ENCODE measurements at places on chromosomes 7 and 10.
A peak's percentile ranks its signal among the peaks of the same experiment; 100 is the strongest.

- DNase-seq = no peak
These were observed 17.9 kb upstream of the ITGA8 start for GRCh38 chr10:15737656-15738055.

GRCh38 chr10:96600337-96600736, 13.5 kb upstream of the TM9SF3 start:
- DNase-seq = no peak

DNA sequence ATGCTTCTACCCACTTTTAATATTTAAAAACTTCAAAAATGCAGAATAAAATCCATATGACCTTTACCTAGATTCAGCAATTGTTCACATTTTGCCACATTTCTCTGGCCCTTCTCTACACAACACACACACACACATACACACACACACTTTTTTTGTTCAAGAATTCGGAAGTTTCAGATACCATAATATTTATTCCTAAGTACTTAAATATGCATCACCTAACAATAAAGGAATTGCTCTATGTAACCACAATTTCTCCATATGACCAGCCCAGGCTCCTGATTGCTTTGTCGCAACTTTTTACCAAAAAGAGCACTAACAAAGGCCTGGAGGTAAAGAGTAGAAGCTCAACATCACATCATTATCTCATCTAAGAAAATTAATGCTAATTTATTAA, 106.6 kb downstream of the FAS start:
- DNase-seq = no peak

- DNase-seq = no peak
These were observed 38.0 kb downstream of the PRKAG2 start for GRCh38 chr7:151838861-151839381.

DNA sequence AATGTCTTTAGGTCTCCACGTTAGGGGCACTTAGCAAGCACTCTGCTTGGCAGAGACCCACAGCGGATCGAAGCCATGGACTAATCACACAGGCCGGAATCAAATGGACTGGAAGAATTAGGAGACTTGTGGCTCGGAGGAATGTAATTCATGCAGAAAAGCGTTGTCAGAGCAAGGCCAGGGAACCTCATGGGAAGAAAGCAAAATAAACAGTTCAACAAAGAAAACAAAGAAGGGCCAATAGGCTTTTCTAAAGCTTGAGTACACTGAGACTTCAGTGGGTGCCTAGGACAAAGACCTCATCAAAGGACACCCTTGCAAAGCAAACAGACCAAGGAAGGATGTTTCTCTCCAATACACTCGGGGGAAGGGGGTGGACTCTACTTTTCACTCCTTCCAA, 171.1 kb downstream of the GLI3 start:
- peak; percentile 63 for DNase-seq

DNA sequence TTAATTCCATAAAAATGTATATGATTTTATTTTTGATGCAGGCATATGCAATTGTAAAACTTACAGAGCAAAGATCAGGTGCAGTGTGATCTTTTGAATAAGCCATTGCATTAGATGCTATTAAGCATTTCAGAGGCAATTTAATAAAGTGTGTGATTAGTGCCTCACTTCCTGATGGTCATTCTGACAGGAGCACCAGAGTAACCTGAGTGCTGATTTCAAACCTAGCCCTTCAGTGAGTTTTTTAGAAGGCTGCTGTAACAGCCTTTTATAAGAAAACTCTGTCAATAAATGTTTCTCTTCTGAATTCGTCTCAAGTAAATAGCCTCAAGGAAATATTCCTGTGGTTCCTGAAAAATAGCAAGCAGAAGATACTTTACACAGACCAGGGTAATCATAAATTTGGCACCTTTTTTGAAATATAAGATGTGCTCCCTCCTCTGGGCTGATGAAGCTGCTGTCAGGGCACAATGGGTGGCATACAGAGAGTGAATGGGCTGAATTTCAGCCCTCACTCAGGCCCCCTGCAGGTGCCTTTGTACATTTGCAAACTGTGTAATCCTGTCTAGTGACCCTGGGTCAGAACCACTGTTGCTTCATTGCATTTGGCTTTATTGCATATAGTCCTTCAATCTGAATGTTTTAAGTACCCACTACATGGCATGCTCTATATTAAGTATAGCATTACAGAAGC, 193.7 kb upstream of the CSTF2T start:
- DNase-seq = peak; percentile 23

- DNase-seq = no peak
These were observed 365.6 kb upstream of the AUTS2 start for GRCh38 chr7:69232445-69233376.

DNA sequence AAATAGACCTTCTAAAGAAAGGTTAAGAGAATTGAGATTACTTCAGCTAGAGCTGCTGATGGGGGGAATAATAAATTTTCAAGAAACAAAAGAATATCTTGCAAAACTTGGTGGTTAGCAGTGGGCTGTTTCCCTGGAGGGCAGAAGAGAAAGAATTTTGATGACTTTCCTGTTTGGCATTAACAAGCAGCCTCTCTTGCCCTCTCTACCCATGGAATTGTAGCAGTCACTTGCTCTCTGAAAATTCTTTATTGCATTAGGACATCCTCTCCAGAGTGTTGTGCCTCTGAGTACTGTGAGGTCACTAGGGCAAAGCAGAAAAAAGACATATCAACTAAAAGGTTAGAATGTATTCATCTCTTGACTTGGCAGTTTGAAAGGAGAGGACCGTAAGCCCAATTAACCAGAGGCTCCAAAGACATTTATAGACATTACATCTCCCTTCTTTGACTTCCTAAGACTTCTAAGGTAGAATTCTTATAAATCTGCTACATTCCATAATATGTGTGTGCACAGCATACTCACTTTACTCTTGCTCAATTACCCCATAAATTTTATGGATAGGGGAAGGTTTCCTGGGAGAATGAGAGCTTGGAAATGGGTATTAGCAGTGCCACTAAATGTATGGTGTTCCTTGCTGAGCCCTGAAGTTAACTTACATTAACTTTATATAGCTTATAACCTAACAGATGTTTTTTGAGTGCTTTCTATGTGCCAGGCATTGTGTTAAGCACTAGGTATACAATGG, 215.3 kb downstream of the KIF20B start:
- peak; percentile 5 for DNase-seq

DNA sequence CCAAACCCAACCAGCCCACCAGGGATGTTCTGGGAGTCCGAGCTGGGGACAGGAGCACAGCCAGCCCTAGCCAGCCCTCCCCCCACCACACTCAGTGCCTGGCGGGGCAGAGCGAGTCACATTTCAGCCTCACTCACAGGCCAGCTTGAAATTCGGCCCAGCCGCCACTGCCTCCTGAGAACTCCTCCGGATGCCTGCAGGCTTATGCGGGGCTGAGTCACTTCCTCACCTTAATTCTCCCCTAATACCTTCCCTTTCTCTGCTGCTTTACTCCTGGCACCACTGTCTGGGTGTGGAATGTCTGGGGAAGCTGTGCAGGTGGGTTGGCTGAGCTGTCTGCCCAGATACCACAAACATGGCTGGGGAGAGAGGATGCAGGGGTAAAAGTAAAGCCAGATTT, 22.6 kb upstream of the DLG5 start:
- peak; percentile 86 for DNase-seq

- peak; percentile 77 for DNase-seq
These were observed at the start of gene NUP205 for GRCh38 chr7:135557455-135558336. Gene NUP205, plus strand, starts transcription at chr7:135557917. Its CDS starts 28 bp downstream, at chr7:135557945.

DNA sequence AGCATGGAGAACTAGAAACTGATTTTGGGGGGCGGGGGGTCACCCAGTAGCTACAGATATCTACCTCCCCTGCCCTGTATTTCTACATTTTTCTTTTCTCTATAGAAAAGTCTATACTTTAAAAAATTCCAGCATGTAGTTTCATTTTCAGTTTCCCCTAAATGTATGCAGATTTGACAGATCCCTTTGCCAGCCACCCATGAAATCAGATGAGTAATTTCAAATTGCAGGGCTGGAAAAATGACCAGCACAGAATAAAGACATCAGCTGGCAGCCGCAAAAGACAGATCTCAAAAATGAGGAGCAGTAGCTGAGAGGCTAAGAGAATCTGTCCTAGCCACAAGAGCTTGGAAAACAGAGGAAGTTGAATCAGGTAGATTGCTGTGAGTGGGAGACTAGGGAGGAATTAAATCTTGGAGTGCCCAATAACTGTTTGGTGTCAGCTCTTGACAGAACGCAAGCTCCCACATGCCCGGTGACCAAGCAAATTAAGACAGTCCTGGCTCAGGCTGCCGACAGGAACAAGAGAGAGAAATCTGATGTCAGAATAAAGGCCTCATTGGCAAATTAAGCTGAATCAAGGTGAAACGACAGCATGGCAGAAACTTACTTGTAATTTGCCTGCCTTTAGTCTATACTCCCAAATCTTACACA, 24.5 kb downstream of the ADRB1 start:
- peak; percentile 36 for DNase-seq

GRCh38 chr10:107924458-107924857, 760.0 kb upstream of the SORCS1 start:
- DNase-seq = no peak

GRCh38 chr7:68917041-68917651, 681.1 kb upstream of the AUTS2 start:
- no peak for DNase-seq

GRCh38 chr10:102009801-102010425, 46.1 kb downstream of the ARMH3 start:
- peak; percentile 73 for DNase-seq

DNA sequence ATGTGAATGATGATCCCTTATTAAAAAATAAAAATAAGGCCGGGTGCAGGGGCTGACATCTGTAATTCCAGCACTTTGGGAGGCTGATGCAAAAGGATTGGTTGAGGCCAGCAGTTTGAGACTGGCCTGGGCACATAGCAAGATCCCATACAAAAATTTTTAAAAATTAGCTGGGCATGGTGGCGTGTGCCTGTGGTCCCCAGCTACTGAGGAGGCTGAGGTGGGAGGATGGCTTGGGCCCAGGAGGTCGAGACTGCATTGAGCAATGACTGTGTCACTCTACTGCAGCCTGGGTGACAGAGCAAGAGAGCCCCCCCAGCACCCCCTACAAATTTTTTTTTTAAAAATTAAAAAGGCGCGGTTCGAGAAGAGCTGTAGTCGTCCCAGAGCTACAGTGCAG, 1.2 kb upstream of the BRI3 start:
- no peak for DNase-seq

DNA sequence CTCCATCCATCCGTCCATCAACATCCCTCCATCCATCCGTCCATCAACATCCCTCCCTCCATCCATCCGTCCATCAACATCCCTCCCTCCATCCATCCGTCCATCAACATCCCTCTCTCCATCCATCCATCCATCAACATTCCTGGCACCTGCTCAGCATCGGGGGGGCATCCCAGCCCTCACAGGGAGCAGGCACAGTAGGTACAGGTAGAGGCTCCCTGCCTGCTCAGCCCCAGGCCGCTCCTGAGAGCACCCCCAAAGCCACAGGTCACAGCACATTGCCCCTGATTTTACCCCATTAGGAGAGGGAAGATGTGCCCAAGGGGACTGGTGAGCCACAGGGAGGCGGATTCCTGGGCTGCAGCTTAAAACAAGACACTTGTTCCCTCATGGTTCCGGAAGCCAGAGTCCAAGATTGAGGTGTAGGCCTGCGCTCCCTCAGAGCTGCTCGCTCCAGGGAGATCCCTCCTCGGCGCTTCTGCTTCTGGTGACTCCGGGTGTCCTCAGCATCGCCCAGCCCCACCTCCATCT, 21.1 kb upstream of the CFAP46 start:
- no peak for DNase-seq

DNA sequence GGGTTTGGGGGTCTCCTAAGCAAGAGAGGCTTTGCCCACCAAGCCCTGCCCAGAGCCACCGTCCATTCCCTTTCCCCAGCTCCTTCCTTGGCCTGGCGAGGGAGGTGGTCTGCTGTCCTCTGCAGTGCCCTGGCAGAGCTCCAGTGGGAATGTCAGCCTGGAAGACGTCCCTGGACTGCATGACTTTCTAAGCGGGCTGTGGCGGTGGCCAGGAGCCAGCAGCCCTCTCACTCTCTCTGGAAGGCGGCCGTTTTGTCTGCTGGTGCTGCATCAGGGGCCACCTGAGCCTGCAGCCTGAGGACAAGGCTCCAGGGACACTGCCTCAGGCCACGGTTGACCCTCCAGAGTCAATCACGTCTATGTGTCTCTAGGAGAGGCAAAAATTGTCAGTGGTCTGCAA, 271.0 kb downstream of the SKAP2 start:
- peak; percentile 27 for DNase-seq

DNA sequence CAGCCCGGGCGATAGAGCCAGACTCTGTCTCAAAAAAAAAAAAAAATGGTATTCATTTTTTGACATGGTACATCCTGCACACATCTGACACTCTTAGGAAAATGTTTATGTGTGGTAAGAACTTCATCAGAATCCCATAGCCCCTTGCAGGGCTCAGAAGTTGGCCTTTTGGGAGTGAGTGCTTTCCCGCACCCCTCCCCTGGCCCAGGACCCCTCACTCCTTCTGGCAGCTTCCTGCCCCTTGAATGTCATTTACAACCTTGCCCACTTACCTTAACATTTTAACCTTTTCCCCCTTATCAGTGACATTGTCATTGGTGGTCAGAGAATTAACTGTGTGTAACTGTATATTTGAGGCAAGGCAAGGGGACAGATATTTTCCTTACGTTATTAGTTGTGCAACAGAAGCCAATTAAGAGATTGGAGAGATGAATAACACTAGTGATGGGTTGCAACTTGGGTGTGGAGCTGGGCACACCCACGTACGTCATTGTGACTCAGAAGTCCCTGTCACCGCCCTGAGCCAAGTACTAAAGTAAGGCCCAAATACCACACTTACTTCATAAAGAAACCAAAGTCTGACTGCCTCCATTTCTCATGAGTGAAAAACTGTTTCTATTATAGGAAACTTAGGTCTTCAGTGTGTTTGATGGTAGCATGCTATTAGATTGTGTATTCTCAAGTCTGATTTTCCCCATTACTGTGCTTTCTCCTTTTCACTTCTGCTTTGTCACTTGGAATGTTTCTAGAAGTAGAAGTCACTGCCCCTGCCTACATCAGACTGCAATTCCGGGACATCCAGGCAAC, 31.6 kb downstream of the OGDH start:
- DNase-seq = peak; percentile 95

GRCh38 chr7:39432807-39433416, 133.3 kb upstream of the YAE1 start:
- no peak for DNase-seq

GRCh38 chr10:53111529-53111928, 338.9 kb upstream of the MBL2 start:
- no peak for DNase-seq

- DNase-seq = no peak
These were observed 103.9 kb upstream of the THSD7A start for GRCh38 chr7:11935905-11936304.

GRCh38 chr7:43905956-43906330, 453 bp downstream of the URGCP start:
- peak; percentile 59 for DNase-seq

- no peak for DNase-seq
These were observed 5.2 kb downstream of the ARL4A start for GRCh38 chr7:12692479-12693259.

GRCh38 chr10:103513380-103514060, 20.0 kb downstream of the NEURL1 start:
- no peak for DNase-seq

DNA sequence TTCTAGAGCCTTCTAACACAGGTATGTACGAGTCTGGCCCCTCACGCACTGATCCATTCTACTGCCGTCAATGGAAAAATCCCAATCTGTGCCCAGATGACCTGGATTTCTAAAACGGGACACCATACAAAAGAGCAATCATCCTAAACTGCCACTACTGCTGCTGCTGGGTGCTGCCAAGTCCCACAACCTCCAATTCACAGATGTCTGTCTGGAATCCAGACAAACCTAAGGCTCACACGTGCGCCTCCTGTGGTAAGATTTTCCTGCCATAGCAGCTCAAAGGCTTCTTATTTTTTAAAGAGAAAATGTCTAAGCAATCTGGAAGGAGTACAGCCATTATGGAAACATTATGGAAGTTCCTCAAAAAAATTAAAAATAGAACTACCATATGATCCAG, 40.9 kb downstream of the JCAD start:
- no peak for DNase-seq

Measured in Daoy (cell line).